GM23248 (cell line): ENCODE measurements at places on chromosomes 3 and 15. TPM values are rescaled to one million over a fixed set of nuclear protein-coding genes. Genes with fewer than 3 reads are reported as not detected.

The GOLGA8N gene
- 0.63 and 0.65 TPM in 2 replicates for total RNA-seq

The HEG1 gene
- 116 and 137 TPM in 2 replicates for total RNA-seq

The RTP1 gene
- total RNA-seq = not detected in 2 replicates

The PATL2 gene
- not detected in 2 replicates for total RNA-seq

The KBTBD12 gene
- total RNA-seq = not detected in 2 replicates

The FGD5 gene
- total RNA-seq = not detected in 2 replicates

The ATP11B gene
- total RNA-seq = 68.1 and 73.5 TPM in 2 replicates

The GRIP2 gene
- 0.11 TPM in 1 of 2 replicates, not detected in the other for total RNA-seq

The PLEKHO2 gene
- total RNA-seq = 27.2 and 35.3 TPM in 2 replicates
